ENCODE measurements at places on chromosomes 2 and 18.

GRCh38 chr2:181632733-181633401, 24.0 kb downstream of the CERKL start:
- DNase-seq, result no peak

- DNase-seq, result no peak
Observed at GRCh38 chr2:709138-709765, 32.0 kb upstream of the TMEM18 start.

DNA sequence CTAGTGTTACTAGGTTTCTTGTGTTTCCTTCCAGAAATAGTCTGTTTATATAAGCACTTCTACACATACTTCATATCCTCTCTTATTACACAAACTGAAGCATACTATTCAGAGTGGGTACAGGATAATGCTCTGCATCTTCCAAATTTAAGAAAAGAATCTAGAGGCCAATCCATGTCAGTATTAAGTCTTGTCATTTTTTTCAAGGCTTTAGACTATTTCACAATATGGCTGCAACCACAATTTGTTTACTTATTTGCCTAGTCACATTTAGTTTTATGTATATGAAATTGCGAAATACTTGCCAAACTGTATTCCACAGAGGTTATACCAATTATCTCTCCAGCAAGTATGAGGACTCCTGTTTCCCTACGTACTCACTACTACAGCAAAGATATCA, 27.9 kb downstream of the IWS1 start:
- DNase-seq, result no peak

GRCh38 chr2:17106418-17106817, 411.8 kb downstream of the RAD51AP2 start:
- no peak for DNase-seq
